Stimulated activated CD4-positive, alpha-beta T cell treated with anti-CD3 and anti-CD28 coated beads, TNF-alpha, amount 100 ng/mL, for 1 hour (primary cell): ENCODE measurements at places on chromosomes 3 and 15.

DNA sequence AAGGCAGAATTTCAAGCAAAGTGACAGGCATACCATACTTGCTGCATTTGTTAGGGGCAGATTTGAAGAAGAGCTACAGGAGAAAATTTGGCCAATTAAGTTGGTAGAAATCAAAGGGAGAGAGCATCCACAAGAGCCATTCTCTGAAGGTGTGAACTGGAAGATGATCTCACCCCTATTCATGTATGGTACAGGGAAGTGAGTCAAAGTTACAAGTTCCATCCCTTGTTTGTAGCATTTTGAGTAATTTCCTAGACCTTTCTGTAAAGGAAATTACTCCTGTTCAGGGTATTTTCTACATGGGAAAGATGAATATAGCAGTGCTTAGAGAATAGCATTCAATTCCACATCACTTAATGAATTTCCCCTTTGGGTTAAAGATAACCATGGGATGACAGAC, 28.4 kb downstream of the TTC14 start:
- DNase-seq = no peak

- no peak for DNase-seq
Observed at GRCh38 chr3:65595222-65596028, 443.3 kb downstream of the MAGI1 start.

DNA sequence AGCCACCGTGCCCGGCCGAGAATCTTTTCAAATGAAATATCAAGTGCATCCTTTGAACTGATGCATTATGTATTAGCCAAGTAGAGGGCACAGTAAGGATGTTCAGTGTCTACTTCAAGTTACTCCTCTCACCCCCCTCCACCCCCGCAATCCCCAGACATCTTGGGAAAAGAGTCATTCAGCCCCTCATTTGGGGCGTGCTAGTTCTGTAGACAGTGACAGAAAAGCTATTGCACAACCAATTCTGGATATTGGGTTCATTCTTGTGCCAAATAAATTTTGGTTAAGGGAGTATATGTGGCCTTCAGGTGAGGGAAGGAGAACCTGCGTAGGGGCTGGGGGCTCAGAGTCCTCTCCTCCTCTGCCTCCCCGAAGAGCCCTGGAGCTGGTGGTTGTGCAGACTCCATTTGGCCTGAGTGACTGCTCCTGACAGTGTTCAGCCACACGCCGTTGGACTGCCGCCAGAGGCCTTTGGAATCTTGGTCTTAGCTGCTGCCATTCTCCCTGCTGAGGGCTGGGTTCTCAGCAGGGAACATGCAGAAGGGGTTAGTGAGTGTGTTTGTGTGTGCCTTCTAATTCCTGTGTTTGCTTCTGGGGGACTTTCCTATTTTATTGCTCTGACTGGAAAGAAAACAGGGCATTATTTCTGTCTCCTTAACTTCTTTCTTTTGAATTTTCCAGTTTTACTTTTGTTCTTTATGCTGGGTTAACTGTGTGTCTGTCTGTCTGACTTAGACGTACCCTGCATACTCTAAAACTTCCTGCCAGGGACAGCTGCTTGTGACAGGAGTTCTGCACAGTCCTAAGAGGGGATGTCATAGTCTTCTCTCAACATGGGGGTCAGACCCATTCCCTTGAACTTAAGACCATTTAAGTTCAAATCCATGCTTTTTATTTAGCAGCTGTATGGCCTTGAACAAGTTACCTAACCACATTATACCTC, 21.0 kb downstream of the RARB start:
- no peak for DNase-seq

DNA sequence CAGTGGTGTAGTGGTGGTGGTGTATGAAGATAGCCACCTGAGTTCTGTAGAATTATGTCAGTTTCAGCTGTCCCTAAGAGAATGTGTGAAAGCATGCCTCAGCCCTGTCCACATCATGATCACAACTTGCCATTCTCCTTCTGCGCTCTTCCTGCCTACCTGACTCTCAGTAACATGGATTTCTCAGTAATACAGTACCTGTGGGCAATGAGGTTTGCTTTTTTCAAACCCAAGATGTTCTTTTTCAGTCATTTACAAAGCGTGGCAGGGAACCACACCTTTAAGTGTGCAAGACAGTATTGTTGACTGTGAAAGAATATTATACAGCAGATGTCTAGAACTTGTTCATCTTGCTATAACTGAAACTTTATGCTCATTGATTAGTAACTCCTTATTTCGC, 38.9 kb downstream of the PSMD6 start:
- no peak for DNase-seq

DNA sequence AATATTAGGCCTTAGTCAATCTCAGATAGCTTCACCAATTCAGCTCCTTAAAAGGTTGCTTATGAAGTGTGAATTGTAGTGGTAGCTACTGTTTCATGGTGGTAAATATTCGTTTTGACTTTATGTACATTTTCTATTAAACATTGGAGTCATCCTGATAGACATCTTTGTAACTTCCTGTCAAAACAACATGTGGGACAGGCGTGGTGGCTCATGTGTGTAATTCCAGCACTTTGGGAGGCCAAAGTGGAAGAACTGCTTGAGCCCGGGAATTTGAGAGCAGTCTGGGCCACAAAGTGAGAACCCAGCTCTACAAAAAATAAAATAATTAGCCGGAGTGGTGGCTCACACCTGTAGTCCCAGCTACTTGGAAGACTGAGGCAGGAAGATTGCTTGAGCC, 2.0 kb upstream of the TRIM59 start:
- DNase-seq = no peak

DNA sequence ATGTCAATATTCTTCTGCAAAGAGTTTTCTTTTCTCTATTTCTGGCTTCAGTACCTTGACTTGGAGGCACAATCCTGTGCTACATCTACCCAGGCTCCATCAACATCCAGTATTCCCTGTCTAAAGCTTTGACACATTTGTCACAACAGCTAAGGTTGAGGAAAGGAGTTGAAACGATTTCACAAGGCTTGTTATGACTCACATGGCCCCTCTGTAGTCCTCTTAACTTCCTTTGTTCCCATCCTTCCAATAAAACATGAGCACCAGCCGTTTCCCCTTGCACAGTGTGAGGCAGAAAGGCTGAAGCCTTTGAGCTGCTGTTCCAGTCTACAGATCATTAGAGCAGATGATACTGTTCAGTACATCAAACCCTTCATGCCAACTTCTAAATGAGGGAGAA, 163.0 kb upstream of the TMCO5A start:
- DNase-seq = no peak

- DNase-seq = no peak
Observed at GRCh38 chr3:16290007-16290826, 25.2 kb downstream of the OXNAD1 start.

GRCh38 chr3:197219619-197220018, 78.8 kb downstream of the DLG1 start:
- no peak for DNase-seq

DNA sequence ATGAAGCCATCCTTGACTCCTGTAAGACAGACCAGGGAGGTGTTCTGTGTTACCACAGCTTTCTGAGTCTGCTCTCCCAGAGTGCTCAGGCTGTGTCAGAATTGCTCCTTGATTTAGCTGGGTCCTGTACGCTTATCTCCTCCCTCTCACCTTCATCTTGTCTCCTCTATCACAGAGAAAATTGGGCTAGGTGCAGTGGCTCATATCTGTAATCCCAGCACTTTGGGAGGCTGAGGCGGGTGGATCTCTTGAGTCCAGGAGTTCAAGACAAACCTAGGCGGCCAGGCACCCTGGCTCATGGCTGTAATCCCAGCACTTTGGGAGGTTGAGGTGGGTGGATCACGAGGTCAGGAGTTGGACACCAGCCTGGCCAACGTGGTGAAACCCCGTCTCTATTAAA, 5.9 kb downstream of the SCAMP5 start:
- DNase-seq = no peak

GRCh38 chr3:157464321-157464720, 27.7 kb downstream of the PTX3 start:
- DNase-seq = no peak

- DNase-seq = no peak
Observed at GRCh38 chr3:42661593-42662022, 8.1 kb downstream of the ZBTB47 start.

DNA sequence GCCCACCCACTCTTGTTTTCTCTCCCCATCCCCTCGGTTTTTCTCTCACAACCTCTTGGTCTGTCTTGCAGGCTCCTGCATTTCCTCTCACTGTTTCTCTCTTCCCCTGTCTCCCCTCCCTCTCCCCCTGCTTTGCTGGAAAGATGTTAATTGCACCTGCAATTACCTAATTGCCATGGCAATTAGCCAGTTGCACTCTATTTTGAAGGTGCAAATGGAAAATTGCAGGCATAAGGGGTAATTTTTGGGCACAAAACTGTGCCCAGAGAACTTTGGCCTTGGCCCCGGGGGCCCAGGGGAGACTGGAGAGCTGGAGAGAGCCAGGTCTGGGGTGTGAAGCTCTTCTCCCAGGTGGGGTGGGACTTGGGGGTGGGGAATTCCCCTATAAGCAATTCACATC, 164.5 kb upstream of the TLE3 start:
- DNase-seq = no peak

DNA sequence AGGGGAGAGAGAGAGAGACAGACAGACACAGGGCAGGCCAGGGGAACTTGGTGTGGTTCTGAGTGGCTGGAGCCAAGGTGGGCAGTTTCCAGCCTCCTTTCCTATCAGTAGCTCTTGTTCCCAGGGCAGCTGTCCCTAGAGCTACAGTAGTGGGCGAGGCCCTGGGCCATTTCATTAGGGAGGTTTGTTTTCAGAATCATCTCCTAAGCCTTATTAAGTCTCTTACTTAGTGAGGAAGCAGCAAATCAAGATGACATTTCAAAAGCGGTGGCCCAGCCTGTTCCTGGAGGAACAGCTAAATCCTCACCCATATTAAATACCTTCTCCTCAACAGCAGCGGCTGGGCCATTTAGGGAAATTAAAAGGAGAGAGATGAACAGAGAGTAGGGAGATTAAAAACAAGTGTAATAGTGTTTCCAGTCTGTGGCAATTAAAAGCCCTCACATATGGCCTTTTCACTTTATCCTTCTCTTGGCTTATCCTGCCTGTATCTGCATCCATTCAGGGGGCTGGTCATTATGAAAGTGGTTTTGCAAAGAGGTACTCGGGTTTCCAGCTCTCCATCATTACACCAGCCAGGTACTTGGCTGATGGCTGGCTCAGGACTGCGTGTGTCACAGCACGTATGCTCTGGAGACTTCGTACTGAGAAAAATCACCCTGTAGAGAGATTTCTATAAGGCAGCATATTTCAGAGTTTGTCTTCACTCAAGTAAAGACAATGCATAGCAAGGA, 91.9 kb upstream of the PRR23C start:
- no peak for DNase-seq

DNA sequence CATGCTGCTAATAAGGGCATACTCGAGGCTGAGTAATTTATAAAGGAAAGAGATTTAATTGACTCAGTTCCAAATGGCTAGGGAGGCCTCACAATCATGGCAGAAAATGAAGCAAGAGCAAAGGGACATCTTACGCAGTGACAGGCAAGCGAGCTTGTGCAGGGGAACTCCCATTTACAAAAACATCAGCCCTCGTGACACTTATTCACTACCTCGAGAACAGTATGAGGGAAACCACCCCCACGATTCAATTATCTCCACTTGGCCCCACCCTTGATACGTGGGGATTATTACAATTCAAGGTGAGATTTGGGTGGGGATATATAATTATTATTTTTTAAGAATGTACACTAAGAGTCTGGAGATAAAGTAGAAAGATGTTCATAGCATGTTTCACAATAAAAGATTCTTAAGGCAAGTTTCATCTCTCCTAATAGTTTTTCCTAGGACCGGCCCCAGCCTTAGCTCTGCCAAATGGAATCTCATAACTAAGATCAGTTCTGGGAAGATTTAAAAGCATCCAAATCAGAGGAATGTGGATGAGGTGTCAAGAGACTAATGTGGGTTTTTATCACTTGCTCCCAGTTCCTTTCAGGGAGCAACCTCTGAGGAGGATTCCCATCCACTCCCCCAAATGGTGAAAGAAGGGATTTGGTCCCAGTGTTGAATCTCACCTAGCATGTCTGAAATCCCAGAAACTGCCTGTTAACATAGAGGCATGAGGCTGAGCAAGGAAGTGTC, 221.0 kb downstream of the ZMAT3 start:
- no peak for DNase-seq

DNA sequence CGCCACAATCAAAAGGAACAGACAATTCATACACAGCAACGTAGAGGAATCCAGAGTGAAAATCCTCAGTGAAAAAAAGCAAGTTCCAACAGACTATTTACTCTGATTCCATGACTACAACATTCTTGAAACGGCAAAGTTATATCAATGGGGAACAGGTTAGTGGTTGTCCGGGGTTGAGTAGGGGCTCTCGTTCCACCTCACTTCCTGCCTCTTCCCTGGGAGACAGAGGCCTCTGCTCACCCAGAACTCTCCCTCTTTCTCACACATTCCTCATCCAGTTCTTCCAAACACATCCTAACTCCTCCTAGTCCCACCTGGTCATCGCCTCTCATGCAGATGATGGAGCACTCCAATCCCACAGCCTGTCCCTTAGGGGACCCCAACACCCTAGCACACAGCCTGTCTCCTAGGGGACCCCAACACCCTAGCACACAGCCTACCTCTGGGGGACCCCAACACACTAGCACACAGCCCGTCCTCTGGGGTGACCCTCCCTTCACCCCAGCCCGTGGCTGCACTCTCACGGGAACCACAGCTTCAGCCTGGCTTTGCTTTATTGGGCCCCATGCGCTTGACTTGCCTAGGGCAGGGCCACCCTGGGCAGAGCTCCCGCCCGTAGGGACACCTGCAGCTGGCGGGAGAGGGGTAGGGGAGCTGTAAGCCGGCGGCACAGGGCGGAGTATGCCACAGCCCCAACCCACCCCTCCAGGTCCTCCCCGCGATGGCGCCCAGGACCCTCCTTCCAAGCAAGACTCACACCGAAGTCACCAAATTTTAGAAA, 5.2 kb downstream of the OCA2 start:
- no peak for DNase-seq

DNA sequence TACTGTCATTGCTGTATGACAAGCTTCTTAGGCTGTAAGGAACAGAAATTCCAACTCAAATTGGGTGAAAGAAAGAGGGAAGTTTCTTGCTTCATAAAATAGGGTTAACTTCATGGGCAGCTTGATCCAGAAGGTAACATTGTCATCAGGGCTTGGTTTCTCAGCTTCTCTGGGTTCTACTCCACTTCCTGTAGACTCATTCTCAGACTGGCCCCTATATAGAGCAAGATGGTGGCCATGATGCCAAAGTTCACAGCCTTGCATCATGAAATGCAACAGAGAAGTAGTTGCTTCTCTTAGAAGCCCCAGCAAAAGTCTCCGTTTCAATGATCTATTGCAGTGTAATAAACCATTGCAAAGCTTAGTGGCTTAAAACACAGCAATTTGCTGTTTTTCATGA, 33.6 kb downstream of the TMEM40 start:
- no peak for DNase-seq

GRCh38 chr15:85415783-85416182, 35.4 kb downstream of the AKAP13 start:
- no peak for DNase-seq

- no peak for DNase-seq
Observed at GRCh38 chr3:43287500-43287873, 1.1 kb downstream of the SNRK start.

GRCh38 chr15:29795610-29796009, 26.7 kb downstream of the TJP1 start:
- no peak for DNase-seq

- no peak for DNase-seq
Observed at GRCh38 chr3:127667119-127667681, 5.6 kb upstream of the ABTB1 start.

- DNase-seq = no peak
Observed at GRCh38 chr3:52912885-52913731, 15.8 kb upstream of the STIMATE start.

GRCh38 chr3:106004137-106004681, 135.4 kb upstream of the CBLB start:
- no peak for DNase-seq

- DNase-seq = no peak
Observed at GRCh38 chr15:66461917-66462316, 35.6 kb downstream of the SNAPC5 start.
